Thoracic aorta (tissue), 2 donors: ENCODE measurements at places on chromosomes 3 and 15.

GRCh38 chr3:67509471-67510075 lies 144.8 kb downstream of the SUCLG2 start:
- no peak overlapping the region for H3K27ac ChIP-seq
- H3K4me3 ChIP-seq: no peak overlapping the region
- no peaks in the 10 kb centered on the region for H3K36me3 ChIP-seq
- H3K4me1 ChIP-seq: no peaks in the 10 kb centered on the region
- no peaks in the 10 kb centered on the region for H3K27me3 ChIP-seq

DNA sequence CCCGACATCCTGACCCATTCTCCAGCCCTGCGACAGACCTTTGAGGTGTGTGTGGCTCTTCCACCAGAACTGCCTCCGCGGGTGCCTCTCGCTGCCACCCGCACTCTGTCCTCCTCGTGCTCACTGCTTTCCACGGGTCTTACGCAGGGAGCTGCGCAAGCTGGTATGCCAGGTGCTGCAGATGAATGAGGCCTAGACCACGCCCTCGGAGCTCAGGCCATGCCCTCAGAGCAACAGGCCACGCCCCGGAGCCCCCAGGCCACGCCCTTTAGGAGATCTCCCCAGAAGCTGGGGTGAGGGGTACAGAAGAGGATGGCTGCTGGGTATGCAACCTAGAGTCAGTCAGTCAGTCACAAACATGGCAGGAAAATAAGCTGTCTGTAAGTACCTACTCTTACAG lies 300.3 kb downstream of the GABRG3 start:
- no peak for DNase-seq
- no peaks in the 10 kb centered on the region for H3K27me3 ChIP-seq
- no peak overlapping the region for H3K27ac ChIP-seq
- H3K36me3 ChIP-seq: no peaks in the 10 kb centered on the region

GRCh38 chr3:34568766-34569165 lies 770.3 kb downstream of the PDCD6IP start:
- H3K4me1 ChIP-seq: peaks cover 2% of the 10 kb centered on the region
- H3K27ac ChIP-seq: no peak overlapping the region
- no peaks in the 10 kb centered on the region for H3K27me3 ChIP-seq
- H3K4me3 ChIP-seq: no peak overlapping the region
- DNase-seq: no peak

DNA sequence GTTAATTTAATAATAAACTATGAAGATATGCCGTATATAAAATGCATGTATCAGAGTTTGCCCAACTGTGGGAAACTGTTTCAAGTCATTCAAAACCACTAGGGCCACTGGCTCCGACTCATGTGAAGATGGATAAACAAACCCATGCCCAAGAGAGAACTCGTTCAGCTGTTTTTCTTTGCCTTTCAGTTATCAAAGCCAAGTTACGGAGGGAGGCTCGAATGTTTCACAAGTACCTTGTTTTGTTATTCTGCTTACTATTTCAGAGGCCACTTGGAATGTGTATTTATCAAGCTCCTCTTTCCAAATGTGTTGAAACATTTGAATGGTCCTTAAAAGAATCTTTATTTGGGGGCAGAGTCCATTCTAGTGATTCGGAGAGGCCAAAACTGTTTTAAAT lies 82.1 kb downstream of the DUT start:
- H3K27ac ChIP-seq: peak overlapping the region; percentile 83
- DNase-seq: no peak
- no peaks in the 10 kb centered on the region for H3K27me3 ChIP-seq
- H3K4me3 ChIP-seq: peak overlapping the region; percentile 38
- H3K36me3 ChIP-seq: peaks cover 9% of the 10 kb centered on the region

- no peaks in the 10 kb centered on the region for H3K27me3 ChIP-seq
- no peaks in the 10 kb centered on the region for H3K36me3 ChIP-seq
- no peak overlapping the region for H3K27ac ChIP-seq
- DNase-seq: no peak
- no peak overlapping the region for H3K4me3 ChIP-seq
Measured at GRCh38 chr15:56744701-56745683, 11.7 kb upstream of the ZNF280D start.

DNA sequence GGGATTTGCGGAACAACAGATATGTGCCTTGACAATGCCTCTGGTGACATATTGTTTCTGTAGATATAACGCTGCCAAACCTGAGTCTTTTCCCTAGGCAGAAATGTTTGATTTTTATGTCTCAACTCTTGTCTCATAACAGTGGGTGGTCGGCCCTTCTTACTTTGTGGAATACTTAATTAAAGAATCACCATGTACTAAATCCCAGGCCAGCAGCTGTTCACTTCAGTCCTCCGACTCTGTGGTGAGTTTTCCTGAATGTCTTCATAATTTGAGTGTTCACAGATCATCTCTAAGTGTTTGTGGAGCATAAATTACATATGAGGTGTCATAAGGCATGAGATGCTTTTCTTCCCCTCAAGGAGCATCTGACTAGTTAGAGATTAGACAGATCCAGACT lies 5.9 kb downstream of the FETUB start:
- H3K4me3 ChIP-seq: no peak overlapping the region
- no peaks in the 10 kb centered on the region for H3K4me1 ChIP-seq
- H3K27ac ChIP-seq: no peak overlapping the region
- no peaks in the 10 kb centered on the region for H3K27me3 ChIP-seq
- H3K36me3 ChIP-seq: no peaks in the 10 kb centered on the region

DNA sequence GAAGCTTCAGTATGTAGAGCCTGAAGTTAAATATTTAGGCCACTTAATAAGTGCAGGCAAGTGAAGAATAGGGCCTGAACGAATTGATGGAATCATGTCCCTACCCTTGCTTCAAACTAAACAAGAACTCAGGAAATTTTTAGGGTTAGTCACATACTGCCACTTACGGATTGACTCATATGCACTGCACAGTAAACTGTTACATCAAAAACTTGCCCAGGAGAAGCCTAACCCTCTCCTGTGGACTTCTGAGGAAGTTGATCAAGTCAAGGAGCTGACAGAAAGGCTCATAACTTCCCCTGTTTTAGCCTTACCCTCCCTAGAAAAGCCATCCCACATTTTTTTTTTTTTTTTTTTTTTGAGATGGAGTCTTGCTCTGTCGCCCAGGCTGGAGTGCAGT lies 20.6 kb upstream of the KBTBD12 start:
- no peaks in the 10 kb centered on the region for H3K27me3 ChIP-seq
- H3K4me3 ChIP-seq: no peak overlapping the region
- H3K27ac ChIP-seq: no peak overlapping the region
- H3K4me1 ChIP-seq: peaks cover 9% of the 10 kb centered on the region
- no peaks in the 10 kb centered on the region for H3K36me3 ChIP-seq

- peaks cover 2% of the 10 kb centered on the region for H3K36me3 ChIP-seq
- no peak for DNase-seq
- no peaks in the 10 kb centered on the region for H3K27me3 ChIP-seq
Measured at GRCh38 chr3:126732281-126733060, 28.4 kb downstream of the CHCHD6 start.

- no peak overlapping the region for H3K27ac ChIP-seq
- H3K4me1 ChIP-seq: peaks cover 16% of the 10 kb centered on the region
- no peak for DNase-seq
- no peak overlapping the region for H3K4me3 ChIP-seq
- no peaks in the 10 kb centered on the region for H3K27me3 ChIP-seq
Measured at GRCh38 chr3:8652324-8652987, 7.9 kb upstream of the SSUH2 start.

DNA sequence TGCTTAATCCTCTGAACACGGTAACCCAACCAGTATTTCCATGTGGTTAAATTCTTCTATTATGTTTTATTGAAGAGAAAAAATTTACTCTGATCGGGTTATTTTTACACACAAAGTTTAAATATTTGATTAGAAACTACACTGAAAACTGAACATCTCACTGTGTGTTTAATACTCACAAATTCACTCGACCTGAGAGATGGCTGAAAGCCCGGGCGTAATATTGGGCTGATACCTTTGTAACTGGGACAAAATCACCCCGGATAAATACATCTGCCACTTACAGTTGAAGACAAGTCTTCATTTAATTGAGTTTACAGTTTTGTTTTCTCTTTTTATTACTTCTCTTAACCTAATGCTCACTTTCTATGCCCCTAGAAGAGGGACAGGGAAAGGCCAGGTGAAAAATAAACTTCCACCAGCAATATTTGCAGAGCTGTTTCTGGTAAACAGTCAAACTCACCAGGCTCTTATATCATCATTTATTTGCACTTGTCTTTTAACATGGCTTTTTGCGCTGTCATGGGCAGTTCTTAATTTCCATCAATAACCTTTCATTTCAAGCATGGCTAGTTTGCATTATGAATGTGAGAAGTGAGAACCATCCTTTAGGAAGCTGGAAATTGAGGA lies 145.6 kb upstream of the TMCO5A start:
- no peaks in the 10 kb centered on the region for H3K27me3 ChIP-seq
- no peak overlapping the region for H3K4me3 ChIP-seq
- no peak for DNase-seq
- H3K4me1 ChIP-seq: no peaks in the 10 kb centered on the region
- no peaks in the 10 kb centered on the region for H3K36me3 ChIP-seq
